ENCODE measurements at places on chromosomes 5 and 9. TPM values are rescaled to one million over a fixed set of nuclear protein-coding genes. Genes with fewer than 3 reads are reported as not detected.

Gene PTGES
- 0.15 TPM for total RNA-seq

Gene SYK
- 0.36 TPM for total RNA-seq

Gene AJM1
- 0.80 TPM for total RNA-seq

Gene FST
- total RNA-seq = 3.3 TPM

Gene PCDHB6
- 1.1 TPM for total RNA-seq

Gene ARL14EPL
- not detected for total RNA-seq

Gene BNIP1
- 10.3 TPM for total RNA-seq

Gene EQTN
- not detected for total RNA-seq
